ENCODE measurements at places on chromosomes 2 and 18.

DNA sequence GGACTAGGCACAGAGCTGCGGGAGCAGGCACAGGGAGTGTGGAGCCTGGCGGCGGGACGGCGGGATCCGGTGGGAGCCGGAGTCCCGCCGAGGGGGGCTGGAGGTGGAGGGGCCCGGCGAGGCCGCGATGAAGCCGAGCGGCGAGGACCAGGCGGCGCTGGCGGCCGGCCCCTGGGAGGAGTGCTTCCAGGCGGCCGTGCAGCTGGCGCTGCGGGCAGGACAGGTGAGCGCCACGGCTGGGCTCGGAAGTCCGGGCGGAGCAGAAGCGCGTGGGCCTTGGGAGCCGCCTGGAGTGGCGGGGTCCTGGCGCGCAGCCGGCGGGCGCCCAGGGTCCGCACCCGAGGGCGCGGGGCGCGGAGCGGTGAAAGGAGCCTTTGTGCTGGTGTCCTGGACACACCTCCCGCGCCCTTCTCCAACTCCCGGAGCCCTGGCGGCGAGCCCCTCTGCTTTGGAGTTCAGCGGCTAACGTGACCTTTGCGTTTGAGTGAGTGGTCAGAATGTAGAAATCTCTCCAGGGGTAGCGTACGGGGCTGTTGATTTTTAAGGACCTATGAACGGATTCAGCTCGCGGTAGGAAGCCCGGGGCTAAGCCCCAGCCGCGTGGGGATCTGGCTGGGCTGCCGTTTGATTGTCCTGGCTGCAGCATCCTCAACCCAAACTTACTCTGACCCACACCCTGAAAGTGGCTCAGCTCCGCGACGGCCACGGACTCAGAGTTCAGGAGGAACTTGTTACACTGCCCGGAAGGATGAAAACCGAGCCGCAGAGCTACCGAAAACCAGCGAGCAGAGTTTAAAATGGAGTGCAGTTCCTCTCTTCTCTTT lies 448 bp downstream of the IMPA2 start:
- DNase-seq = peak; percentile 9

- peak; percentile 61 for DNase-seq
These were observed 114.5 kb downstream of the METTL8 start for GRCh38 chr2:171319164-171319810.

DNA sequence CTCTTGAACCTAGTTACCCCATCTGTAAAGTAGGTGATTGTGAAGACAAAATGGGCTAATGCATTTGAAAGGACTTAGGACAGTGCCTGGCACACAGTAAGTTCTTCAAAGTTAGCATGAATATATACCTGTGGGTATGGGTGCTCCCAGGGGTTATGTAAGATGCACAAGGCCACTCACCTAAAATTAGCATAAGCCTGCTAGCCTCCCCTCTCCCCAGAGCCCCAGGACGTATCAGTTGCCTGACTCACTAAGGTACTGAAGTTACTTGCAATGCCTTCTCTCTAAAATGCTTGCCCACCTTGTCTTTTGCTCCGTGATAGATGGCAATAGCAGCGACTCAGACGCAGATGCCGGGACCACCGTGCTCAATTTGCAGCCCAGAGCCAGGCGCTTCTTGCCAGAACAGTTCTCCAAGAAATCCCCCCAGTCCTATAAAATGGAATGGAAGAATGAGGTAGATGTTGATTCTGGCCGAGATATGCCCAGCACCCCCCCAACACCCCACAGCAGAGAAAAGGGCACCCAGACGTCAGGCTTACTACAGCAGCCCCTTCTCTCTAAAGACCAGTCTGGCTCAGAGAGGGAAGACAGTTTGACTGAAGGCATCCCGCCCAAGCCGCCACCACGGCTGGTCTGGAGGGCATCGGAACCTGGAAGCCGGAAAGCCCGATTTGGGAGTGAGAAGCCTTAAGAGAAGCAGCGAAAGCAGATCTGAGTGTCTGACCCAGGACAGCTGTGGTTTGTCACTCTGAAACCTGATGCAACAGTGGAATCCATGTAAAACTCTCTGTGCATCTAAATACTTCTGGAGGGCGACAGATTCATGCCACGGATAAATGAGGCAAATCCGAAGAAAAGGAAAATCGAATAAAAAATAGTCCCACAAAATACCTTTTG lies 53.8 kb upstream of the TMEM182 start:
- DNase-seq = no peak

GRCh38 chr2:24459224-24460161 lies 31.6 kb upstream of the NCOA1 start:
- no peak for DNase-seq
